Small intestine (tissue), 16 donors: ENCODE measurements at places on chromosomes 3 and 15. TPM values are rescaled to one million over a fixed set of nuclear protein-coding genes. Genes with fewer than 3 reads are reported as not detected.

- DNase-seq: no peak
Observed at GRCh38 chr15:66328771-66329170, 27.7 kb downstream of the TIPIN start.

DNA sequence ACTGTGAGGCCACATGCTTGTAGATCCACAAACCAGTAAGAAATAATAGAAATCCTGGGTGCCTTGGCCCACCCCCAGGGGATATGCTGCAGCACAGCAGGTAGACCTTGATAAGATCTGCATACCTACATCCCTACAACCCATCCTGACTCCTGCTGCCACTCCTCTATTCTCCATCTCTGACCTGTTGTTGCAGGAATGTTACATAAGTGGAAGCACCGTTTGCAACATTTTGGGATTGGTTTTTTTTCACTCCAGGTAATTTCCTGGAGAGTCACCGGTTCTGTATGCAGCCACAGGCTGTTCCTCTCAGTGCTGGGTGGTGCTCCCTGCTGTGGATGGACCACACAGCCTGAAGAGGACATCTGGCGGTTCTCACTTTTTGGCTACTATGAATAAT is 16.1 kb upstream of the CSPG5 start:
- no peak for DNase-seq

DNA sequence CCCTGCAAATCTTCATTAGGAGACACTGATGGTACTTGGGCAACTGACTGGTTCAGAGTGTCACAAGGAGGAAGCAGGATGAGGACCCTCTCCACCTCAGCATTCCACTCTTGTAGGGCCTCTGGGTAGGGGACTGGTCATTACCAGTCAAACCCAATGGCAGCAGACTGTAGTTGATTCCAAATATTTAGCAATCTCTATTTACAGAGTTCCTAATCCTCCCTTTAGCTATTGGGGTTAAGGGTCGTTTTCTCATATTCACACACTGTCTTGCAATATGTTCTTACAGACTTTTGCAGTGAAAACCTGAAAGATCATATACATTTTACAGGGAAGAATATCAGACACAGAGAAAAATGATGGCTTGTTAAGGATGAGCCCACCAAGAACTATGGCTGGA is 397.7 kb downstream of the GAP43 start:
- DNase-seq: no peak

- DNase-seq: no peak
Observed at GRCh38 chr3:133883641-133884040, 12.0 kb downstream of the RAB6B start.

- DNase-seq: no peak
Observed at GRCh38 chr3:195101927-195102608, 168.9 kb downstream of the XXYLT1 start.

DNA sequence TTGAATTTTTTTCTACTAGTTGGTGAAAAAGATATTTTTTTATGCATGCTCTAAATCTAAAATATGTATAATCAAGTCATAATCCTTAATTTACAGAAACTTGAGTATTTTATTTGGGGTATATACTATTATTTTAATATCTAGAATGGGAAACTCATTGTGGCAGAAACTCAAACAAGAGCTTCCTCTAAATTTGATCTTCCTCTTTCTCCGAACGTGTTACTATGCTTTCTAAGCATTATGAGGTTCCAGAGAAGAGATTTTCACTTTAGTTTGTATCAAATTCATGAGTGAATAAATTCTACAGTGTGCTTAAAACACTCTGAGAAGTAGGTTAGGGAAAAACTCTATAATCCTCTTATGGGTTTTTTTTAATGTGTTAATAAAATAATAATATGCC is 173.1 kb downstream of the POTEB3 start:
- DNase-seq: no peak

DNA sequence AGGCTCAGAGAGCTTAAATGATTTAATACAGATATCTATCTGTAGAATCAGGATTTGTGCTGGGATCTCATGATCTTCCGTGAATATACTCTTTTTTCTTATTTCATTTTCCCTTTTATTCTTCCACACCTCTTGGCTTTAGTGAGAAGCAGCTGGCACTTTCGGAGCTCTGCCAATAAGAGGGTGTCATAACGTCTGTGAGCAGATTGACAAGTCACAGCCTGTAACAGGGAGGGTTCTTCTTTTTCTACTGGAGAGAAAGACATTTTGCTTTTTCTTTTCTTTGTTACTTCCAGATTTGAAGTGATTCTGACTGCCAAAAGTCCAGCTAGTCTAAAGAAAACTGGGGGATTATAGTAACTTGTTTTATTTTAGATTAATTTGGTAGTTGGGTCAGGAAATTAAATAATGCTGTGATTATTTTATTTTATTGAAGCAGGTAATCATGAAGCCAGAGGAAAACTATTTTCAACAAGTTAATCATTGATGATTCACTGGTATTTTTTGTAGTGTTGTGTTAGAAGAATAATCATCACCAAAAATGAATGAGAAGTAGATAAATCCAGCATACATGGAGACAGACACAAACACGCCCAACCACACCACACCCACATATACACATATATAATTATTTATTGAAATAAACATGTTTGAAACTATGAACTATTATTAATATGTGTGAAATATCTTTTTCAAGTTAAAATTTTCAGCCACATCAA is 69.8 kb downstream of the TNFAIP8L3 start:
- DNase-seq: no peak

DNA sequence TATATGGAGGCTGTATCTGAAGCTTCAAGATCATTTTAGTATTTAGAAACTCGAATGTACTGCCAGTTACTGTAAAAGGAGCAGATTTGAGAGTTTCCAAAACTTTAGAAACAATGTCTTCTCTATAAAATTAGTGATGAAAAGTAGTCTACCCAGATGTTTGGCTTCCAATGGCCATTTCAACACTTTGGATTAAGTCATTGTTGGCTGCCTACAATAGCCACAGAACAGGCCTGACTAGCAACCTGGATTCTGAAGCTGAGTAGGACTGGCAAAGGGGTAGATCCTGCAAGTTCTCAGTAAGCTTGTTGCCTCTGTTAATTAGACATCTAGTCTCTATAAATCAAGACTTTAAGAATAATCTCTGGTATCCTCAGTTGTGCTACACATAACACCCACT is 239.0 kb upstream of the KCNMB2 start:
- DNase-seq: no peak

- DNase-seq: peak; percentile 24
Observed at GRCh38 chr15:63860155-63860554, 26.4 kb upstream of the HERC1 start.

DNA sequence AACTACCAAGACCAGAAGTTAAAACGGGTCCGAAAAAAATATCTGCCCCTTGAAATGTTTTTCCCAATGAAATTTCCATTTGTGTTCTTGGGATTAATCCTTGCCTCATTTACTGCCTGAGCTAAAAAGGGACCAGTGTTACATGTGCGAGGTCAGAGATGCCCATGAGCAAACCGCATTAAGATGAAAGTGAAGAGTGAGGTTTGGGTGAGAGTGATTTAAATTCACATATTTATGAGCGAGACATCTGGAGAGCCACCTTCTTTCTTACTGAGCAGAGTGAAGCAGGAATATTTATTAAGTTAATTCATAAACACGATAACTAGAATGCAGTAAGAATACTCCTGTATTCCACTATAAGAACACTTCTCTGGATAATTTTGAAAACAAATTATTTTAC is 41.3 kb downstream of the SRP14 start:
- no peak for DNase-seq

GRCh38 chr3:129695230-129695629 is 88.8 kb upstream of the PLXND1 start:
- DNase-seq: no peak

- DNase-seq: no peak
Observed at GRCh38 chr15:61929452-61929851, 130.8 kb downstream of the VPS13C start.

- DNase-seq: no peak
Observed at GRCh38 chr3:156233876-156234275, 113.5 kb downstream of the KCNAB1 start.

DNA sequence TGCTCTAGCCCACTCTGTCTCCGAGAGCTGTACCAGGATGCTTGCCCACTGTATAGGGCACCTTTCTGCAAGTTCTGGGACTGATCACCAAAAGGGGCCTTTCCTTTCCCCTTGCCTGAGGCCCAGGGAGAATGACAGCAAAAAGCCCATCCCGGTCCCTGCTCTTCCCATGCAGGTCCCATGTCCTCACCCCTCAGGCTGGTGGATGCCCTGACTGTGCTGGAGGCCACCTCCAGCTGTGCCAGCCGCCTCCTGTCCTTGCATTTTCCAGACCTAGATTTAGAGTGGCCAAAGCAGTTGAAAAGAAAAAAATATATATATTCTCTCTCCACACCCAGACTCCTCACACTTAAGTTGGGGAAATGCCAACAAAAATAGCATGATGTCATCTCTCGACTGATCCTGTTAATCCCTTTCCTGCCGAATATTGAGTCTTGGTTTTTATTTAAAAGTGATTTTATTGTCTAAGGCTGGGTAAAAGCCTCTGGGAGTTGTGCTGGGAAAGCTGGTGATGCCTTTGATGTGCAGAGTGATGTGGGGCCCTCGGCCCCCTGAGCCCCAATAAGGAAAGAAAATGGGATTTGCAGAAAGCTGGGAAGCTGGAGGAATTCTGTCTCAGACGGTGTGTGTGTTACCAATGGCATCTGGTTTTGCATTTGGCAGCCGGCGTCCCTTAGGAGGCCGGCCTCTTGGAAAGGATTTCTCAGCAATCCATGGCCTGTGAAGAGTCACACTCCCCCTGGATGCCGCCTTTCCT is 29.3 kb upstream of the TPM1 start:
- no peak for DNase-seq

DNA sequence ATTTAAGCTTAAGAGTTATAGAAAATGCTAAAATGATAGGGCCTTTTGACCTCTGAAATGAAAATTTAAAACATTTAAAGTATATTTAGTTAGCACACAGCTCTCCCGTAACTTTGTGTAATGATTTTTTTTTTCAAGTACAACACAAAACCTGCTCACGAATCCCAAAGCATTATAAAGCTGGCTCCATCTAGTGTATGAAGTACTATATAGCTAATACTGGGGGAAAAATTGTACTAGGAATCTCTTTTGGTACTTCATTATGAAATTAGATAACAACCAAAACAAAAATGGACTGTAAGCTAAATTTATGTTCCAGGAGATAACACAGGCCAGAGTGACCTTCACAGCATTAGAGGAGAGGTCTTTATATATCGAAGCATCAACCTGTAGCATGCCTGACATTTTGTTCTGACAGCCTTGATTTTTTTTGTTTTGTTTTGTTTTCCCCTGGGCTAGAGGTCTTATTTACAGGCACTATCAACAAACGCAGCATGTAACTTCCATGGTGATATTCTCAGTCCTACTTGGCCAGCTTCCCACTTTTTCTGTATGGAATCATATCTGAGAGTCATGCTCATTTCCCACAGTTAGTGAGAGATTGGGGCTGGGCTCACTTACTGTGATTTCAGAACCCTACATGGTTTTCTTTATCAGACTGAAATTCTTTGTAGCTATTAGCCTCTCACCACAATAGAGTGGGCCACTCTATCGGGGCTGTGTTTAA is 116.3 kb downstream of the MITF start:
- DNase-seq: no peak

- no peak for DNase-seq
Observed at GRCh38 chr15:69725957-69726356, 273.3 kb downstream of the RPLP1 start.

- DNase-seq: no peak
Observed at GRCh38 chr15:96402403-96402802, 71.9 kb downstream of the NR2F2 start.

- no peak for DNase-seq
Observed at GRCh38 chr15:66735909-66736305, 33.9 kb downstream of the SMAD6 start.

- DNase-seq: peak; percentile 64
Observed at GRCh38 chr3:52104684-52105640, 48.6 kb upstream of the DUSP7 start.

- DNase-seq: no peak
Observed at GRCh38 chr15:57217778-57218598, 158.3 kb upstream of the CGNL1 start.

CCR9 gene
- polyA plus RNA-seq: 0.22 TPM

CHDH gene
- 8.5 TPM for polyA plus RNA-seq

LSMEM2 gene
- polyA plus RNA-seq: 0.21 TPM

FBXW12 gene
- not detected for polyA plus RNA-seq

IGSF11 gene
- polyA plus RNA-seq: 0.43 TPM

NLGN1 gene
- not detected for polyA plus RNA-seq

SLC24A5 gene
- 0.03 TPM for polyA plus RNA-seq
